GDM1 (cell line): ENCODE measurements at places on chromosomes 3 and 15.
A peak's percentile ranks its signal among the peaks of the same experiment; 100 is the strongest.

DNA sequence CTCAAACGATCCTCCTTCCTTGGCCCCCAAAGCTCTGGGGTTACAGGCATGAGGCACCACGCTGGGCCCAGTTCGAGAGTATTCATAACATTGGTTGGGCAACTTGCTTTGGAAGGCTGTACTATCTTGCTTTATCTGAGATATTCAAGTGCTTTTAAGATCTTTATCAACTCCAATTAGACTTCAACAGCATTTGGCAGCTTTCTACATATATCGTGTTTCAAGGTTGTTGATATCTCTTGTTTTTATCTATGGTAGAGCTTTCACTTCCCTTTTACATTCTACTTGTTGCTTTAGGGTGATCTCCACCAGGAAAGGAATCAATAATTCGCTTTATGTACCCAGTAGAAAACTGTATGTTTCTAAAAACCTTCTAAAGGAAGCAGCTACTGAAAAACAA is 395.3 kb downstream of the IL5RA start:
- DNase-seq = no peak

DNA sequence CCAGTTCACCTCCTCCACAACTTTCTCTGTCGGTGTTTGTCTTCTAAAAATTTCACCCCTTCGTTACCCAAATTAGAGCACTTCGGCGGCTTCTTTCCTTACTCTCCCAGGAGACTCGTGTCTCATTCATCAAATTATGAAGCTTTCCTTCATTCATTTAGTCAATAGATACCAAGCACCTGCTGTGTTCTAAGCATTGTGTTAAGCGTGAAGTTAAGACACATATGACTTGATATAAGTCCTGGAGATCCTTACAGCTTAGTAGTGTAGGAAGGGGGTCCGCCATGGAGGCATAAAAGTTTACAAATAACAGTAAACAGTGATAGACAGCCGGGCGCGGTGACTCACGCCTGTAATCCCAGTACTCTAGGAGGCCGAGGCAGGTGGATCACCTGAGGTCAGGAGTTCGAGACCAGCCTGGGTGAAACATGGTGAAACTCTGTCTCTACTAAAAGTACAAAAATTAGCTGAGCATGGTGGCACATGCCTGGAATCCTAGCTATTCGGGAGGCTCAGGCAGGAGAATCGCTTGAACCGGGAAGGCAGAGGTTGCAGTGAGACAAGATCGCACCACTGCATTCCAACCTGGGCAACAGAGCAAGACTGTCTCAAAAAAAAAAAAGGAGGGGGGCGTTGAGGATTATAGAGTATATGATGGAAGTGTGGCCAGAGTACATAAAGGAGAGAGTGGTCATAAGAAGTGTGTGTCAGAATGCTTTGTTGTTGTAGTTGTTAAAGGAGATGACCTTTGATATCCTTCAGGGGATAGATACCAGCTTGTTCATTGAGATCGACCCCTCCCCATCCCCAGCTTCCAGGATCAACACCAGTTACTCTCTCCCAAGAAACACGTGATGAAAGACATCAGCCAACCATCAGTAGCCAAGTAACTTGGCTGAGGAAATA is 744 bp upstream of the CCDC32 start:
- DNase-seq = no peak

DNA sequence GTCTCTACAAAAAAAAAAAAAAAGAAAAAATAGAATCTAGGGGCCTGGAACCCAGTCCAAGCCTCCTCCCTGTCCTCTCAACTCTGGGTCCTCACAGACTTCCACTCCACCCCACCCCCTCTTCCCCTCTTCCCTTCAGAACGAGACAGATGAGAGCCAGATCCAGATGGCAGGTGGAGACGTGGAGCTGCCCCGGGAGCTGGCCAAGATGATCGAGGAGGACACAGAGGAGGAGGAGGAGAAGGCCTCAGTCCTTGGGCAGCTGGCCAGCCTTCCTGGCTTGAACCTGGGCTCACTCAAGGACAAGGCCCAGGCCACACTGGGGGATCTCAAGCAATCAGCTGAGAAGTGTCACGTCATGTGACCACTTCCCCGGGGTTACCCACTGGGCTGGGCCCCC is 3.6 kb downstream of the CPLX3 start:
- no peak for DNase-seq

DNA sequence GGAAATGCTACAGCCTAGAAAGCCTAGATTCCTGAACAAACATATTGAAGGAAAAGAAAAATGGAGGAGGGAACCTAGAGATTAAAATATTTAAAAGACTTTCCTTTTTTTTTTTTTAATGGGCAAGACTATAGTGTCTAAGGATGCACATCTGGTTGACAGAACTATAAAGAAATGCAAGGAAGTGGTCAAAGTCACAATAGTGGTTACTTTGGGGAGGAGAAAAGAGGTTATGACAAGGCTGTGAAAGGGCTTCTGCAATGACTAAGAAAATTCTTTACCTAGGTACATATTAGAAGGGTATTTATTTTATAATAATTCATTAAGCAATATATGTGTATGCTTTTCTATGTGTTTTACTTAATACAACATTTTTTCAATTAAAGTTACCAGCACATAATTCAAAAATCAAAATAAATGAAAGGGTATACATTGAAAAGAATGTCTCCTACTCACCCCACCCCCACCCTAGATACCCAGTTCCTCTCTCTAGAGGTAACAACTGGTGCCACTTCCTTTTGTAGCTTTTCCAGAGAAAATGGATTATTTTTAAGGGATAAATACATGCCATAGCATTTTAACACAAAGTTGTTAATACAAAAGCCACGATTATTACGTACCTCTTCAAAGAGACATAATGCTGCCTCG is 70.1 kb downstream of the HERC1 start:
- DNase-seq = peak; percentile 50

GRCh38 chr15:43954181-43954621 is 127.4 kb downstream of the WDR76 start:
- no peak for DNase-seq

DNA sequence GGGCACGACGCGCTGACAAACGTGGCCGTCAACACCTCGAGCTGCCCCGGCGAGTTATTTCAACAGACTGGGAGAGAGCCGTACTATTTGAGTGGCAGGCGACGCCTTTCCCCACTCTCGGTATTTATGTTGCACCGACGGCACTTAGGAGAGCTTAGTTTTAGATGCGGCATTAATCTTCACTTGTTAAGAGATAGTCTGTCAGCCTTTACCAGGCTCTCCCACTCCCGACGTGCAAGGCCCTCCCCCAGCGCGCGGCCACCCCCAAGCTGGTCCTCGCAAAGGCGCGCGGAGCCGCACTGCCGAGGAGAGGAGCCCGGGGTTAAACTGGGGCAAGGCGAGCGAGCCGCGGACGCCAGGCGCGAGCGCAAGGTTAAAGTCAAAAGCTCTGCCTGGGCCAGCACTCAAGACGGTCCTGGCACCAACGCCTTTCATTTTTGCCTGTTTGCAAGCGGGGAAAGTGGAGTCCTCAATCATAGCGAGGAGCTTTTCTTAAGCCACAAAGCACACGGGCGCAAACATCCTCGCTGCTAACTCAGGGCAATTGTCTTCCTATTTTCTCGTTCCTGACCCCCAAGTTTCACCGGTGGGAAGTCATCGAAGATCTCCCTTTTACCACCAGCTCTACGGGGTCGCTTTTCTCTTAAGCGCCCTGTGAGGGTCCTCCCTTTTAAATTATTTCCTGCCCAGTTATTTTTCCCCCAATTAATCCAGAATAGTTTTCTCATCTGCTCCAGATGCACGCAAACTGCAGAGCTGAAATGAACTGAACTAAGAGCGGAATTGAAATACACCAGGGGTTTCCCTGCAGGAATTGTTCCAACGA is 86.6 kb downstream of the NR2F2 start:
- DNase-seq = no peak

GRCh38 chr3:78751266-78751665 is 1016.5 kb downstream of the ROBO1 start:
- DNase-seq = no peak

DNA sequence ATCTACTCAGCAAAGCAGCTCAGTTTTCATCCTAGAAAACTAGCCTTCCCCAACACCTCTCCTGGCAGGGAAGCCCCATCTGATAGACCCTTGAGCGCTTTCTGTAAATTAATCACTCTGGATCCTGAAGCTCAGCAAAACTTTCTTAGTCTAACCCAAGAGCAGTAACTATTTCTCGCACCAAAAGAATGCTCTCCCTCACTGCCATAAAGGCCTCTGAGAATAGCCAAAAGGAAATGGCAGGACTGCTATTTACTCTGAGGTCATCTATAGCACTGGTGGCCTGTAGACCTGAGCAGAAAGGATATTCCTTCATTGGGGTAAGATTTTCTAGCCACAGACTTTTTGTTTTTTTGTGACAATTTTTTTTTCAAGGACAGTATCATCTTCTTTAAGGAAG is 345.8 kb upstream of the ADAMTS9 start:
- no peak for DNase-seq

- no peak for DNase-seq
These were observed 468.8 kb upstream of the SUCLG2 start for GRCh38 chr3:68123231-68123630.

DNA sequence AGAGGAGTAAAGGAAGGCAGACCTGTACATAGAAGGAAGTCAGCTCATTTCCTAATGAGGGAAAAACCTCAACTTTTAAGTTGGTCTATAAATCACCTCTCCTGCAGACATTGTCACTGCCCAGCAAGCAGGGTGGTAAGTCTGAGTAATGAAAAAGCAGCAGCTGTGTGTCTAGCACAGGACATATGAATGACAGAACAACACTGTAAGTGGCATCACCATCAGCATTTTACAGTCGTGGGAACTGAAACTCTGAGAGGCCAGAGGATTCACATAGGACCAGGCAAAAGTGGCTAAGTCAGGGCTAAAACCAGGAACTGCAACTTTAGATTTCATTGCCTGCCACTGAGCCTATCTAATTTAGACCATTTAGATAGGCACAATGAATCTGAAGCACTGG is 235.6 kb downstream of the CLSTN2 start:
- no peak for DNase-seq

- DNase-seq = no peak
These were observed 19.5 kb upstream of the DOCK3 start for GRCh38 chr3:50655009-50655830.

DNA sequence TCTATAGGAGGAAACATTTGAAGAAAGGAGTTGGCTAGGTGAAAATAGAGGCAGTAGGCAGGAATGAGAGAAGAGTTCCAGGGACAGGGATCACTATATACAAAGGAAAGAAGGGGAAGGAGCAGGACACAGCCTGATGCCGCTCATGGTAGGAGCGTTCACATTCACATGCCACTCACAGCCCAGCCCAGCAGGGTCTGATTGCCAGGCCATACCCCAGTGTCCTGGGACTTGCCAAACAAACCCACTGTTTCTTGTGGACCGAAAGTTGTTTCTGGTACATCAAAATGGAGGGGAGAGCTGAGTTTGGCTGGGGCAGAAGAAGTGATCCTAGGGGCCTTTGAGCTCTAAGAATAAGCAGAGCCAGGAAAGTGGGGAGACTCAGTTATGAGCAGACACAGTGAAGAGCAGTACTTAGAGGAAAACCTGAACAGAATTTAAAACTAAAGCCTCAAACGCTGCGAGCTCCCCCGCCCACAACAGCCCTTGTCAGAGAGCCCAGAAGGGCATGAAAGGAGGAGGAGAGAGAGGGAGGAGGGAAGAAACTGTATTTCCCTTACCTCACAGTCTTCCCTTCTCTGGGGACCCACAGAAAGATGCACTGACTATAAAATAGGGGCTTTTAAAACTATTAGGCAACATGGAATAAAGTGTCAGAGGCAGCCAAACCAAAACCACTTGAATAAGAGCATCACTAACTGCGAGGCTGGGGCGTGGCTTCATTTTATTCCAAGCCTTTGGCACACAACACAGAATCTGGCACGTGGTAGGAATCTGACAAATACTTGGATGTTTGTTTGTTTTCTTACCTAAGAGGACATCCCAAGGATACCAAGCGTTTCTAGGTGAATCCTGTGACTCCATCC is 129.0 kb downstream of the RPL22L1 start:
- DNase-seq = no peak
